ENCODE measurements at places on chromosomes 4 and X.

DNA sequence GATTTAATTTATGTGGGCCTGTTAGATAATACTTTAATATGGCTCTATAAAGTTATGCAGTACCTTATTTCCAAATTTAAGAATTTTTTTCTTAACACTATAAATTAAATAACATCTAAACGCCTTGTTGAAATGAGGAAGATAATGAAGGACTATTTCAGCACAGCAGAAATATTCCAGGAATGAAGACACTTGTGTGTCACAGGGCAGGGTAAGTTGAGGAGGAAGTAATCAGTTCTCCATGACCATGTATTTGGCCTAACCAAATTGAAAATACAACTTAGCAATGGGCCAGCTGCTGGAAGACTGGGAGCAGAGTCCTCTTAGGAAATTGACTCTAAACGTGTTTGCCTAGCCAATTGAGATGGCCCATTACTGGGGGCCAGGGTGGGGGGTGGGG lies 16.9 kb downstream of the CXCL3 start:
- no peak for DNase-seq

- DNase-seq, result no peak
Measured at GRCh38 chrX:128975745-128976144, 547.5 kb downstream of the SMARCA1 start.

GRCh38 chr4:36921476-36922216 lies 322.9 kb upstream of the NWD2 start:
- no peak for DNase-seq

DNA sequence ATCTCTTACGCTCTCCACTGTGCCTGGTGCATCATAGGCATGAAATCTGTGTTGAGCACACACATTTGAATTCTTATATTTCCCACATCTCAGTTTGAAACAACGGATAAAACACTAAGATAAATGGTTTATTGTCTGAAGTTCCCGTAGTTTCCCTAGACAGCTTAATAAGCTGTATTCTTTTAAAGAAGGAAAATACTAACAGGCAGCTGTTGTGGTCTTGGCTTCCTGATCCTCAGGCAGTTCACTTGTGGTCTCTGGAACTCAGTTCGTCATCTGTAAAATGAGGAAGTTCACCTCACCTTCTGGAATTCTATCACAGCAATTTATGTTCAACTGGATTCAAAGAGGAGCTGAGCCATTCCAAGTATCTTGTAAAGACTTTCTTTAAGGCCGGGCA lies 1805.6 kb upstream of the TENM3 start:
- no peak for DNase-seq

DNA sequence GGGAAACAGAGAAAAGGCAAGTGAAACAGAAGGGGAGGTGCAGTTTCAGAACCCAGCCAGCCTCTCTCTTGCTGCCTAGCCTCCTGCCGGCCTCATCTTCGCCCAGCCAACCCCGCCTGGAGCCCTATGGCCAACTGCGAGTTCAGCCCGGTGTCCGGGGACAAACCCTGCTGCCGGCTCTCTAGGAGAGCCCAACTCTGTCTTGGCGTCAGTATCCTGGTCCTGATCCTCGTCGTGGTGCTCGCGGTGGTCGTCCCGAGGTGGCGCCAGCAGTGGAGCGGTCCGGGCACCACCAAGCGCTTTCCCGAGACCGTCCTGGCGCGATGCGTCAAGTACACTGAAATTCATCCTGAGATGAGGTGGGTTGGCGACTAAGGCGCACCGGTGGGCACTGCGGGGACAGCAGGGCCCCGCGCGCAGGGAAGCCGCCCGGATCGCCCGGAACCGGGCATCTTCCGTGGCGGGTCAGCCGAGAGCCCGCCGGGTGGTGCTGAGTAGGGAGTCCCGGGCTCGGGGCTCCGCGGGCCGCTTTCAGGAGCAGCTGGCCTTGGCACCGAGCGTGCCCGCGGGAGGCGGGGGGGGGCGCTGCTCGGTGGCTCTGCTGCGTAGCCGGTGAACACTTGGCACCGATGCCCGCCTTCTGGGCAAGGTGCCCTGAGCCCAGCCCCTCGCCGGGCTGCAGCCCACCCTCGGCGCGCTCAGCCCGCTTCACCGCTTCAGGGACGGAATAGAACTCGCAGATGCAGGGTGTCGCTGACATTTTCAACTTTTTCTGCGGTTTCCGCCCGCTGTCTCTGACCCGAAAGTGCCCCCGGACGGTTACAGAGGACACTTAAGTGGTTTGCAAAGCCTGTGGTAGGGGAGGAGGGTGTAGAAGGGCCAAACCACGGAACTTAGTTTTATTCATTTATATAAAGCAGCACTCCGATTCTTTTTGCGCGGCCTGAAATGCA lies at the start of gene CD38:
Gene CD38 (plus strand): TSS at position 40 of the 953 bp plus-strand sequence. CDS start 87 bp downstream, at position 127.
- peak; percentile 46 for DNase-seq
